Activated T-helper 9 cell treated with anti-CD3 and anti-CD28 coated beads, Interleukin-2, amount 50 U/mL, for 16 hours (primary cell): ENCODE measurements at places on chromosomes 12 and 14.

GRCh38 chr14:69326611-69327010, 66.7 kb downstream of the GALNT16 start:
- DNase-seq, result no peak

DNA sequence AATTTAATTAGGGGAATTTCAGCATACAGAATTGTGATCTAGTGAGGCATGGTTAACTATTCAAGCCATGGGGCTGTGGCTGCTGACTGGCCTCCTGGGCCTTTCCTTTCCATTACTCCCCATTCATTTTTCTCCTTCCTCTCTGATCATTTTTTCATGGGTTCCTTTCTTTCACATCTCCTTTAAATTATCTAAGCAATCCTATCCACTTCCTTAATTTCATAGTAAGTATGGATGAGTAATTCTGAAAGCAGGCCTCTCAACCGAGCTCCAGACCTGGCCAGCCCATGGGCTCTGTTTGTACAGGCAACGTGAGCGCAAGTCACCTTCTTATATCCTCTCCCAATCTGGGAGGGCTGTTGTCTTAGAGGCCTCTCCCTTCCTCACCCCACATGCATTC, 13.4 kb downstream of the CKAP4 start:
- DNase-seq, result no peak

DNA sequence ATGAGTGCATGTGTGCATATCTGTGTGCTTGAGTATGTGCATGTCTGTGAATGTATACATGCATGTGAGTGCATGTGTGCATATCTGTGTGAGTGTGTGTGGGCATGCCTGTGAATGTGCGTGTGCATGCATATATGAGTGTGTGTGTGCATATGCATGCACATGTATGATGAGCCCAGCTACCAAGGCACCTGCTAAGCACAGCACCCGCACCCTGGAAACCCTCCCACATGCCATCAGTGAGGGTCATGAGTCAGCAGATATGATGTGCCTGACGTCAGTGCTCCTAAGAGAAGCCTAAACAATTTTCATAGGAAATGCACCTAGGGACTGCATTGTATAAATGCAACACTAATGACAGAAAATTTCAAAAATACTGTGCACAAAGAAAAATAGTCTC, 151.1 kb downstream of the KIF26A start:
- no peak for DNase-seq

DNA sequence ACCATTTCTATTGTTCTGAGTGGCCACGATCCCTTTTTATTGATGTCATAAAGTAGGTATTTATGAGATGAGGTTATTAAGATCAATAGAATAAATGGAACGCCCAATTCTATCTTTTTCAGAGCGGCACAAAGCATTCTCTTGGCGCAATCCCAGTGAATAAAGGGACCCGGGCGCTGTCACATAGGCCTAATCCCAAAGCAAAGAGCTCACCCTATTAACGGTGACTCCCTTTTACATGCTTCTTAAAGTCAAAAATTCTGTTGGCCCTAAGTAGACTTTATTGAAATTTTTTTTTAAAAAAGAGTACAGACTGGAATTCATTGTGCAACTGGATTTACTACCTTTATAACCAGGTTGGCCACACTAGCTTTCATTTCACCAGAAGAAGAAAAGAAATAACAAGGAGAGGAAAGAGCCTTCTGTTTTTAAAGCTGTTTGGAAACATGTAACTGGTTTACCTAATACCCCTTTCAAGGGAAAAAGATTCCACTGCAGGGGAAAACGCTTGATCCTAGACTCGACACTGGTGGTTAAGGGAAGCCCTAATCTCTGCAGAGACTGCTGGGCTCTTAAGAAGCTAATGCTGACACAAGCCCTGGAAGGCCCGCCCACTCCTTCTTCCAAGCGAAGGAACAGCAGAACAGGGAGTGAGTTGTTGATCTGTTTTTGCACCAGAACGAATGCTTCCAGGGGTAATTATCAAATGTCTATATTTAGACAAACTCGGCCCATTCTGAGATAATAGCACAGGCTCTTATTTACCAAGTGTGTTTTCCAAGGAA, 381.2 kb downstream of the BCL11B start:
- DNase-seq, result no peak

- DNase-seq, result no peak
These were observed 75.5 kb upstream of the CPM start for GRCh38 chr12:69008520-69008919.

DNA sequence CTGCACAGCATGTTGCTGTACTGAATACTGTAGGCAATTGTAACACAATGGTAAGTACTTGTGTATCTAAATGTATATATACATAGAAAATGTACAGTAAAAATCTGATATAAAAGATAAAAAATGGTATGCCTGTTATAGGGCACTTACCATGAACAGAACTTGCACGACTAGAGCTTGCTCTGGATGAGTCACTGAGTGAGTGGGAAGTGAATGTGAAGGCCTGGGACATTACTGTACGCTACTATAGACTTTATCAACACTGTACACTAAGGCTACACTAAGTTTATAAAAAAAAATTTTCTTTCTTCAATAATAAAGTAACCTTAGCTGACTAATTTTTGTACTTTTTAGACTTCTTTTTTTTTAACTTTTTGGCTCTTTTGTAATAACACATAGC, 24.2 kb upstream of the NEDD1 start:
- no peak for DNase-seq

DNA sequence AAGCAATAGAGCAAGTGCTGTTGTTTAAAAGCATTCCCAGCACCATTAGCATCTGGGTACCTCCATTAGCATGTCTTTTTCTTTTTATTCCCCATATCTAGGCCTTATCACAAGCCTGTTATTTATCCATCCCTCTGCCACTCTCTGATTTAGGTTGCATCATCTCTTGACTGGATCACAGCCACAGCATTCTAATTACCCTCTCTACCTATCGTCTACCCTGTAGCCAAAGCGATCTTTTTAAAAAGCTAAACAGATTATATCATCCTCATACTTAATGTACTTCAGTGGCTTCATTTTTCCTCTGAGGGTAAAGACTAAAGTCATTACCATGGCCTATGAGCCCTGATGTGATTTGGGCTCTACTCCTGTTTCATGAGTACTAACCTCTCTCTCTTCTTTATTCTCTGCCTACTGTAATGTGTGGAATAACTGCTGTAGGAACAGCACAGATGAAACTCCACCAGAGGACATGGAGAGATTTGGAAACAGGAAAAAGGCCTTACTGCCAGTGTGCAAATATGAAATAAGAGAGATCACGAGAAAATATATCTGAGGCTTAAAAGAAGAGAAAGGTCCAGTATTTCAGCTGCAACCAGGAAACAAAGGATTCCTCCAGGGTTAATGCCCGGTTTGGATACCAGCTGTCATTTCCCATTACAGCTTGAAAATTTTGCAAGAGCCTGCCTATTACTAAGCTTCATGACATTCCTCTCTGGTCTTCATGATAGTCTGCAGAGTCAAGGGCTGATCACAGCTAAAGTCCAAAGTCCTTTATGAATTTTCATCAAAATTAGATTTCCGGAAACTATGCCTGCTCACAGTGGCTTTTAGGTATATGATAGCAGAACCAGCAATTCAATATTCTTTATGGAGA, 422.5 kb upstream of the PDE3A start:
- no peak for DNase-seq

DNA sequence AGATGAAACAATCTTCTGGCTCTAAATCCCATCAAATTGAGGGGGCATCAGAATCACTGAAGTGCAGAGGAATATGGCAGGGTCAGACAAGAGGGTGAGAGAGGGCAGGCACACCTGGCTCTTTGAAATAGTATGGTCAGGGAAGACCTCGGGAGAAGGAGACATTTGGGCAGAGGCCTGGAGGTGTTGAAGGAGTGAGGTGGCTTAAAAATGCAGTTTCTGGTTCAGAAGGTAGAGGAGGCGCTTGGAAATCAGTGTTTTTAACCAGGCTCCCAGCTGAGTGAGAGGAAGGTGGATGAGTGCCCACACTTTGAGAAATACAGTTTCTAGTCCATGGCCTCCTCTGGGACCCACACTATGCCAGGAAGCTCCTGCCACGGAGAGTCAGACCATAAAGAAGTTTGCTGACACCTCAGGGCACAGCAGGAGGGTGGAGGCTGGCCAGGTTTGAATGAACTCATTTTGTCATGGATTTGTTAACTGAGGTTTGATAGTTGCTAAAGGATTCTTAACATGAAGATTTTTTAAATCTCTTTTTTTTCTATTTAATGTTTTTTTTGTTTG, 20.1 kb downstream of the NID2 start:
- DNase-seq, result no peak

DNA sequence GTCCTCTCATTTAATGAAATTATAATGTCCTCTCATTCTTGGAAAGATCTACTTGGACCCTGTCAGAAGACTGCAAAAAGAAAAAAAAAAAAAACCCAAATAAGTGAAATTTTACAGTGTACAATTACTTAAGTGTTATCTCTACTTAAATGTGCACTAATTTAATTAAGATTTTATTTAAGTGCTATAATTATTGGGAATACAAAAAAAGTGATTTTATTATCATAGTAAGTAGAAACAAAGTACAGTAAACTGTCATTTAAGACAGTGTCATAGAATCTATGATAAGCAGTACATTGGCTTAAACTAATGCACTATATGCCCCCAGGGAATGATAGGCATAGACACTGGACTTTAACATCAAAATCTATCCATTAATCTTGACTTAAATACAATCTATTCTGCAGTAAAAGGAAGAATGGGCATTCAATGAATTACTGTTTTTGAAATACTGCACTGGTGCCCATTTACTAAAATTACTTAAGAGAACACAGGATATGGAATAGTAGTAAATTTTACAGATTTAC, 23.3 kb downstream of the INSM2 start:
- DNase-seq, result no peak

DNA sequence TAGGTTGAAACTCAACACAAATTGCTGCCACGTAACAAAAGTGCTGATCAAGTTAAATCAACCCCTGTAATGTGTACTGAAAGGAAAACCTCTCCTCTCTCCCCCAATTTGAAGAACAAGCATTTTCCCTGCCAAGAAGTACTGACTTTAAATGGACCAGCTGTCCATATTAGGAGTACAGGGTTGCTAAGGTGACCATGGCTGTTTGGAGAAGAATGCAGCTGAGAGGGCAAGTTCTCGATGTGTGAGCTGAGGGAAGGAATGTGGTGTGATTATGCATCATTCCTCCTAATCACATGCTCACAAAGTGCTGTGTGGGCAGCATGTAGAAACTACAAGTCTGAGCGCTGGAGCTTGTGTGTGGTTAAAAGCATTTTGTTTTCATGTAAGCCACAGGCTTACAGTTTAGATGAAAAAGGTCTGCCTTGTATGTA, 50.9 kb upstream of the CCT2 start:
- no peak for DNase-seq

DNA sequence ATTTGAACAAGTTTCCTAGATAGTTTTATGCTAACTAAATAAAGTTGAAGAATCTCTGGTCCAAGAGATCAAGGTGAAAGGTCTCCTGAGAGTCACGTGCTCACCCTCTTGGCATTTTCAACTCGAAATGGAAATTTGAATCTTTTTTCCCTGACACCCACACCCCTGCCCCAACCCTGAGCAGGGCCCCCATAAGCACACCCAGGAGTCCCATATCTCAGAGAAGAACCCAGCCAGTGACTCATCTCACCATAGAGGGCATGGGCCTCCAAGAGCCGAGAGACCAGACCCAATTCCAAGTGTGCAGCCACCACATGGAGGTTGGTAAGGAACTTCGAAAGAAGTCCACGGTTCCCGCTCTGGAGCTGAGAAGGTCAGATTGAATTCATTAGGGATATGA, 32.6 kb downstream of the TEP1 start:
- DNase-seq, result no peak

GRCh38 chr12:128091101-128091720, 175.8 kb upstream of the TMEM132C start:
- no peak for DNase-seq

DNA sequence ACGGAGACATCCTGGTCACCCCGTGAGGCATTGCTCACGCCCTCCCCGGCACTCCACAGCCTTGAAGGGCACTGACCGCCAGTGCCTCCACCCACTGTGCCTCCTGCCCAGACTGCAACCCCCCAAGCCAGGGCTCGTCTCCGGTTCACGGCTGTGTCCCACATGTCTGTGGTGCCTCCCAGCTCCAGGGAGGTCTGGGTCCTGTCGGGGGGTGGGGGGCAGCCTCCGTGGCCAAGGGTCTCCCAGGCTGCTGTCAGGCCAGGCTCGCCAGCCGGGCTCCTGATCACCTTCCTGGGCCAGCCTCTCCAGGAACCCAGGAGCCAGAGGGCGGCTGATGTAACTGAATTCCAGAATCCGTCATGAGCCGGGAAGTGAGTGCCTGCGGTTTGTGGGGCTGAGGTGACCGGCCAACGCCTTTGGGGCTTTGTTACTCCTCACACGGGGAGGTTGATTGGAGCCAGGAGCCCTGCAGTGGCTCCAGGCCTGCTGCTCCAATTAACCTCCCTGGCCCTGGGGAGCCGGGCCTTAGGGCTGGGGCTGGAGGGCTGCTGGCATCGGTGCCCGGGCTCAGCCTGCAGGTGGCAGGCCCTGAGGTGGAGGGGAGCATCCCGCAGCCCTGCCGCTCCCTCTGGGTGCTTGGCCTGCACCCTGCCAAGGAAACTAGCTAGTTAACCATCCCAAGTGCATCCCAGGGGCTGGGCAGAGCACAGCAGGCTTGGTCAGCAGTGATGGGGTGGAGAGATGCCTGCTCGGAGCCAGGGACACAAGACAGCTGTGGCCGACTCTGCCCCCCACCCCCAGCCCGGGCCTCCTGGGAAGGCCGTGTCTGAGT, 36.4 kb upstream of the FBRSL1 start:
- no peak for DNase-seq

DNA sequence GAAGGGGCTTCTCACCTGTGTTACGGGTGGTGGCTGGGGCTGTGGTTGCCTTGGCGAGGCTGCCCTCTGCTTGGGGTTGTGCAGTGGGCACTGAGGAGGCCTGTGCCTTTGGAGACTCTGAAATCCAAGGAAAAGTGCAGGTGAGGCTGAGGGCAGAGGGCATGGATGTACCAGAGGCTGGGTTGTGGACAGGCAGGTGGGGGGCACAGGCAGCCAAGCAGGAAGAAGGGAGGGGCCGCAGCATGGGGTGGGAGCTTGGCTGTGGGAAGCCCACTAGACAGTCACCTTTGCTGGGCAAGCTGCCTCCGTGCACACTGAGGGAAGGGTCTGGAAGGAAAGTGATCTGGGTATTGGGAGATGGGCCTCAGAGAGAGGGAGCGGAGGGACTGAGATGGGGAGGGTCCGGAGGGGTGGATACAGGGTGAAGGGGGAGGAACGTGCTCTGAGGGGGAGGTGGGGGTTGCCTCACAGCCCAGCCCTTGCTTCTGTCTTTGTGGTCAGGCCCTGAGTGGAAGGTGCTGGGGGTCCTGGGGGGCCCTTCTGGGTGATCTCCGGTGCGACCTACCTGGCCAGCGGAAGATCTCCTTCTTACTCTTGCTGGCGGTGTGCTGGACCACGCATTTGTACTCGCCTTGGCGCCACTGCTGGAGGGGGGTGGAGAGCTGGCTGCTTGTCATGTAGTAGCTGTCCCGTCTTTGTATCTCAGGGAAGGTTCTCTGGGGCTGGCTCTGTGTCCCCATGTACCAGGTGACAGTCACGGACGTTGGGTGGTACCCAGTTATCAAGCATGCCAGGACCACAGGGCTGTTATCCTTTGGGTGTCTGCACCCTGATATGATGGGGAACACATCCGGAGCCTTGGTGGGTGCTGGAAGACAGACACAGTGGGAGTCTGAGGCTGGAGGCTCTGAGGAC, 318.7 kb downstream of the TMEM121 start:
- DNase-seq, result no peak

GRCh38 chr14:93527203-93527607, 96.5 kb downstream of the UNC79 start:
- DNase-seq, result no peak
